Fibroblast of skin of left quadriceps (primary cell): ENCODE measurements at places on chromosomes 12 and 14.
A peak's percentile ranks its signal among the peaks of the same experiment; 100 is the strongest.

GRCh38 chr14:100486025-100486828 lies 101.0 kb downstream of the BEGAIN start:
- DNase-seq, result peak; percentile 66

GRCh38 chr14:52913271-52913670 lies 37.6 kb downstream of the FERMT2 start:
- DNase-seq, result no peak

- no peak for DNase-seq
Measured at GRCh38 chr14:69711477-69711876, 55.5 kb upstream of the SRSF5 start.

DNA sequence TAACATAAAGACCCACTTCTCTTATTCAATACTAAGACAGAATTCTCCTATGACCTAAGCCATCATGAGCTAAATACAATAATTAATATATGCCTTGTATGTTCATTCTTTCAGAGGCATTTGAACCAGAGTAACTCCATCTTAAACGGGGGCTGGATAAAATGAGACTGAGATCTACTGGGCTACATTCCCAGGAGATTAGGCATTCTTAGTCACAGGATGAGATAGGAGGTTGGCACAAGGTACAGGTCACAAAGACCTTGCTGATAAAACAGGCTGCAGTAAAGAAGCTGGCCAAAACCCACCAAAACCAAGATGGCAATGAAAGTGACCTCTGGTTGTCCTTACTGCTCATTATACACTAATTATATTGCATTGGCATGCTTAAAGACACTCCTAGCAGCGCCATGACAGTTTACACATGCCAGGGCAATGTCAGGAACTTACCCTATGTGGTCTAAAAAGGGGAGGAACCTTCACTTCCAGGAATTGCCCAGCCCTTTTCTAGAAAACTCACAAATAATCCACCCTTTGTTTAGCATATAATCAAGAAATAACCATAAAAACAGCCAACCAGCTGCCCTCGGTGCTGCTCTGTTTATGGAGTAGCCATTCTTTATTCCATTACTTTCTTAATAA lies 260.7 kb downstream of the SSPN start:
- no peak for DNase-seq

DNA sequence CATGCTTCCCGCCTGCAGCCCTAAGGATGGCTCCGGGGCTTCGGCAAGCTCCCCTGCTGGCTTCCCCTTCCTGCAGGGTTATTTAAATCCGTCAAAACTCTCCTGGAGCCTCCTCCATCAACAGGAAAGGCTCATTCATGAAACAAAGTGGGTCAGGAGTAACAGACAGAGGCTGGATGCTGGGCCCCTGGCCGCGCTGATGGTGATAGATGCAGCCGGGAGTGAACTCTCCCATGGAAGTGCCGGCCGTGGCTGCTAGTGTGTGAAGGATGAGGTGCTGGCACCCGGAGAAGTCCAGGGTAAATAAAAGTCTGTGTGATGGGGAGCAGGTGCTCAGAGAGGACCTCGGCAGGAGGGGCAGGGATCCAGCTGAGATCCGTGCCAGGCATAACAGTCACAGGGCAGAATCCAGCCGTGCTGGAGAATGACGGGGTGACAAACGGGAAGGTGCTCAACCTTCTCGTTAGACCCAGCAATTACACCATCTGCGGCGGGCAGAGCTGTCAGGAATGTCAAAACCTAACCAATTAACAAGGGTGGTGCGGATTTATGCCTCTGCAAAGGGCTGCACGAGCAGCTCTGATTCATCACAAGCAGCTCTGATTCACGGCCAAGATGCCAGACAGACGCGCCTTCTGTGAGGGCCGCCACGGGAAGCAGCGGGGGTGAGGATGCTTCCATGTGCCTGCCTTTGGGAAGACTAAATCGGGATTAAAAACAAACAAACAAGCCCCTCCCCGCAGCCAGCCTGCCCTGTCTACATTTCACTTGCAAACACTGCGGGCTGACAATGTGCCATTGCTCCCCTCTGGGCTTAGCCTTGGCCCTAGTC lies 55.6 kb downstream of the SYNE3 start:
- DNase-seq, result peak; percentile 41

DNA sequence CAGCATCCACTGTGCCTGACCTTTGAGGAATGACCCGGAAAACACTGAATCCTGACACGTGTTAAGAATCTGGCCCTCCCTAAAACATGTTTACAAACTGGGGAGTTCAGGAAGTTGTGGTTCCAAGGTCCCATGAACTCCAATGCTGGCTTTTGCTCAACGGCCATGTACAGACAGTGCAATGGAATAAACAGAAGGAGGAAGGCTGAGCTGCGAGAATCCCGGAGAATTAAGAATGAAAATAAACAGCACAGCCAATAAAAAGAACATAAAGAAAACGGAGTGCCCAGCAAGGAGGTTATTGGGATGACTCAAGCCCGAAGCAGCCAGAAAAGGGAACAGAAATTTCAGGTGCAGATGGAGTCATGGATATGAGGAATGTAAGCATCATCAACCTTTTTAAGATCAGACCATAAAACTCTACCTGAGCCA lies 32.3 kb downstream of the BCL11B start:
- DNase-seq, result no peak

DNA sequence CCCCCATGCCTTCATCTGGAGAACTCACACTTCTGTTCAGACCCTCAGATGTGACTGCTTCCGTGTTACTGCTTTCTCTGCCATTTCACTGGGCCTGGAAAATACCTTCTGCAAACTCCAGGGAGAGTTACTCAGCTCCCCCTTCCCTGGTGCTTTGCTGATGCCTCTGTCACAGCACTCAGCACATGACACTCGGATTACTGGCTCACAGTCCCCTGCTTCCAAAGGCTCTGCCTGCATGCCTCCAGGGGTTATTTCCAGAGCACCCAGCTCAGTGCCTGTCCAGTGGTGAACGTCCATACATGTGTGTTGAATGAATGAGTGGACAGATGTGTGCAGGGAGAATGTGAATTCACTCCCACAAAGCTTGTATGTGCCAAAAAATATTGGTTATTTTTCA lies 237.2 kb upstream of the FKBP4 start:
- no peak for DNase-seq

- no peak for DNase-seq
Measured at GRCh38 chr12:132848521-132848920, 19.9 kb upstream of the GOLGA3 start.

DNA sequence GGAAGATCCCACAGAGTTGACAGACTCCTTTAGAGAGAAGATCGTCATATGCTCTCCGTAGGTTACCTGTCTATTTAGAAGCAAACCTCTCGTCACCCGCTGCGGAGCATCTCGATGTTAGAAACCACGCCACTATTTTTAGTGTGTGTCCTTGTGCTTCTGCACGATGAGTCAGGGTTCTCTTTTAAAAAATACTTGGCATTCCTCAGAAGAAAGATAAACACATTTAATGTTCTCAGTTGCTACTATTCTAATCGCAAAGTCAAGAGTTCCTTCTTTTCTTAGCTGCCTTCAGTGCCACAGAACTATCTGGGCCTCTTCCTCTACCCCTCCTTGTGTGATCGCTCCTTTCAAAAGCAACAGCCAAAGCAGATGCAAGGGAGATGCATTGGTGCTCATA lies 192.4 kb downstream of the PELI2 start:
- DNase-seq, result no peak

- DNase-seq, result no peak
Measured at GRCh38 chr14:85416771-85417170, 113.2 kb upstream of the FLRT2 start.

- DNase-seq, result no peak
Measured at GRCh38 chr14:68215629-68216028, 396.1 kb downstream of the RAD51B start.

DNA sequence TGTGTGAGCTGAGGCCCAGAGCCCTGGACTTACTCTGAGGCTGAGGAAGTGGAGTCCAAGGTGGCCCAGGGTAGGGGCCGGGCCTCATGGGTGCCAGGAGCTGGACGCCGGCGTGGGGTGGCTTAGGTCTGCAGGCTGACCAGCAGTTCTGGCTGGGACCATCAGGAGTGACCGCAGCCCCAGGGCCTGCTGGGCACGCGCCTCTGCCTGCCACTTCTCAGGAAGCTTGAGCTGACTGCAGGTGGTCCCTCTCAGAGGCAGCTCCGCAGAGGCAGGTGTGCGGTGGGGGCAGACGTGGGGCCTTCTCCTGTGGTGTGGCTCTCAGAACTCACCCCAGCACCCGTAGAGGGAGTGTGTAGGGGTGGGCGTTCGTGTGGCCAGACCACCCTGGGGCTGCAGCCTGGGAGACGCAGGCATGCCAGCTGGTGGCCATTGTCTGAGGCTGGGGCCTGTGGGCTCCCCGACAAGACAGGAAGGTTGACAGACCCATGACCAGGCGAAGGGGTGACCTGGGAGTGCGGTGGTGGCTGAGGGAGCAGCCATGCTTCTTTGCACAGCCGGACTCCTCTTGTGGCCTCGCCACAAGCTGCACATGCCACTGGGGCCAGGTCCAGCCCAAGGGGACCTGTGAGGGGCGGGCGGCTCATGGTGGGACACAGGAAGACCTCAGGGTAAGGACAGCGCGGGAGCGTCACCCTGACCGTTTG lies 40.0 kb upstream of the TEX22 start:
- no peak for DNase-seq

- peak; percentile 53 for DNase-seq
Measured at GRCh38 chr12:123601602-123602489, at the start of gene DDX55. Gene DDX55 (plus strand): TSS chr12:123602099. CDS start chr12:123602149, 50 bp downstream.

- DNase-seq, result no peak
Measured at GRCh38 chr14:64812412-64812811, 67.3 kb downstream of the SPTB start.

DNA sequence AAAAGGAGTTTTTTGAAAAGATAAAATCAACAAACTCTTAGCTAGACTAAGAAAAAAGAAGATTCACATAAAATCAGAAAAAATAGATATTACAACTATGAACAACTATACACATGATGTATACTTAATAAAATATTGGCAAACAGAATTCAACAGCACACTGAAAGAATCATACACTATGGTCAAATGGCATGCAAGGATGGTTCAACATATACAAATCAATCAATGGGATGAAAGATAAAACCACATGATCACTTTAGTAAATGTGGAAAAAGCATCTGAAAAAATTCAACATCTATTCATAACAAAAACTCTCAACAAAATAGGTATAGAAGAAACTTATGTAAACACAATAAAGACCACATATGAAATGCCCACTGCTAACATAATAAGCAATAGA lies 84.5 kb upstream of the BBS10 start:
- DNase-seq, result no peak

- no peak for DNase-seq
Measured at GRCh38 chr12:11812586-11813437, 163.3 kb downstream of the ETV6 start.

DNA sequence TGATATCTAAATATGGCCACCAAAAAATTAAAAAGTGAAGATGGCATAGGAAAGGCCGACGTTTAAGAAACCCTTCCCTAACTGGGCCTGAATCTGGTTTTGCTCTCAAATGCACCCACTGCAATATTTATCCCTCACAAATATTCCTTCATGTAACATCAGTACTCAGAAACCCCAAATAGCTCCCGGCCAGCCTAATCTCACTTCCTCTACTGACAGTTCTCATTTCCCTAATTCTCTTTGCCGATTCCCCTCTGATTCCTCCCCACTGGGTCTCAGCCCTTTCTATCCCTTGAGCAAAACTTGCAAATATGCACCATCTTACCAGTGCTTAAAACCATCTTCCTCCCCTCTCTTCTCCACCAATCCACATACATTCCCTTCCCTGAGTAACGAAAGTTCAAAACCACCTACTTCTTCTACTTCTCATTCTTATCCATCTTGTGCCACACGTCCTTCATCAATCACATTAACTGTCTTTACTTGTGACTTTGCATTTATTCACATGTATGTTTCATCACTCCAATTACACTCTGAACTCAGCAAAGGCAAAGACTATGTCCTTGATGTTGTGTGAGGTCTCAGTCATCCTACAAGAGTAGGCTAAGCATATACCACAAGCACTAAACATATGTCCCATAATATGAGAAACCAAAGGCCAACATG lies 23.1 kb downstream of the KCNK10 start:
- DNase-seq, result no peak

GRCh38 chr14:103676881-103677675 lies 38.2 kb downstream of the XRCC3 start:
- no peak for DNase-seq

DNA sequence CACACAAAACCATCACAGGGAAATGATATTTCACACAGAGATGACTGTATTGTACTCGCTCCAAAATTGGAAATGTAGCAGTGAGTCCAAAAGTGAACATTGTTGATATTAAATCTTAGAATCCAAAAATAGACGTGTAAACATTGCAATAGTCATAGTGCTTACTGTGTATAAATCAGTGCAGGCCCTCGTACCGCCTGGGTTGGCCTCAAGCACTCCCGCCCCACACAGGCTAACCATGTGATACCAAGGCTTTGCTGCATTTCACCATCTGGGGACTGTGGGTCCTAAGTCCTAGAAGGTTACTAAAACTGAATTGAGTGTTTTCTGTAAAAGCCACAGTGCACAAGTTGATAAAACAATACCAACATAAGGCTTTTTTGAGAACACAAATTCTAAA lies 107.3 kb downstream of the PPP2R5E start:
- DNase-seq, result peak; percentile 40

GRCh38 chr12:24496755-24497154 lies 452.1 kb downstream of the BCAT1 start:
- DNase-seq, result peak; percentile 31

GRCh38 chr14:104113631-104114420 lies 24.6 kb upstream of the KIF26A start:
- DNase-seq, result no peak

- no peak for DNase-seq
Measured at GRCh38 chr14:50523271-50524041, 8.9 kb downstream of the MAP4K5 start.

GRCh38 chr12:39102474-39103209 lies 197.3 kb upstream of the CPNE8 start:
- no peak for DNase-seq

DNA sequence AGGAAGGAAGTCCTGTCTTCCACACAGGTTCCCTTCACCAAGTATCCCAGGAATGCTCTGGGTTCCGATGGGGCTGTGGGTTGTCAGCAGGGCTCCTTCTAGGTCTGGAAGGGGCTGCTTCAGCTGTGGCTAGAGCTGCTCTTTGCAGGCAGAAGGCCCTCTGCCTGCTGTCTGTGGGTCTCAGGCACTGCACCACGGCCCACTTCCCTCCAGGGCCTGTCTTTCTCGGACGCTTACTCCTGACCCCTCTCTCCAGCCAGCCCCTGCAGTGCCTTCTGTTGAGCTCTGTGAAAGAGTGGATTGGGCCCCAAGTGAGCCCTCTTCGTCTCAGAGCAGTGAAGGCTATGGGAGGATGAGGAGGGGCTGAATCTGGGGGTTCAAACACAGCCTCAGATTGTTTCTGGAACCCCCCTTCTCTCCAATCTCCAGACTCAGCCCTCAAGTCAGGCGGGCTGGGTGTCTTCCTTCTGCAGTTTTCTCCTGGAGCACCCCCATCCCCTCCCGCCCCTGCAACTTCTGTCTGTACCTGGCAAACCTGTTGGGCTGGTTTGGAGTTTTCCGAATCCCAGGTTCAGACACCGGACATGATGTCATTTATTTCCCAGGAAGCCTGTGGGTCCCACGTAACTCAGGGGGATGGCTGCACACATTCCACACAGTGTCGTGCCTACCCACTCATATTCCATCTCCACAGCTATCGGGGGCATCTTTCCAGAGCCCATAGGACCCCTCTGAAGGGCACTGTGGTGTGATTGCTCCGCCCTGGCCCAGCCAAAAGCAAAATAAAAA lies 24.9 kb upstream of the SPPL3 start:
- DNase-seq, result no peak
